Fibroblast of the aortic adventitia (primary cell): ENCODE measurements at places on chromosomes 16 and 17.

DNA sequence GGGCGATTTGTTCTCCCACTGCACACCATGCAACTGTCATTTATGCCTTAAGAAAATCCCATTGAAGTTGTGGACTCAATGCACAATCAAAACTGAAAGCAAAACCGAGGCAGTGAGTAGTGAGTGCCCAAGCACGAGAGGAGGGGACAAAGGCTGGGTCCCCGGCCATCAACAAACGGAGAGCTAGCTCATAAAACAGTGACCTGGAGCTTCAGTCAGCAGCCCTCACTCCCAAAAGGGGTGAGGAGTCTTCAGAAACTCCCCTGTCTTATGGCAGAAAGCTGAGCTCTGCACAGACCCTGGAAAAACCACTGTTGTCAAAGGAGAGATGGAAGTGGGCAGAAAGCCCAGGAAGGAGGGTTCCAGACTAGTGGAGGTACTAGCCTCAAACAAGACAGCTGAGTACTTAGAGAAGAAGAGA, 96.9 kb downstream of the ADCY9 start:
- peak; percentile 69 for DNase-seq

GRCh38 chr17:4512156-4513112, 13.8 kb downstream of the SPNS2 start:
- DNase-seq = no peak

DNA sequence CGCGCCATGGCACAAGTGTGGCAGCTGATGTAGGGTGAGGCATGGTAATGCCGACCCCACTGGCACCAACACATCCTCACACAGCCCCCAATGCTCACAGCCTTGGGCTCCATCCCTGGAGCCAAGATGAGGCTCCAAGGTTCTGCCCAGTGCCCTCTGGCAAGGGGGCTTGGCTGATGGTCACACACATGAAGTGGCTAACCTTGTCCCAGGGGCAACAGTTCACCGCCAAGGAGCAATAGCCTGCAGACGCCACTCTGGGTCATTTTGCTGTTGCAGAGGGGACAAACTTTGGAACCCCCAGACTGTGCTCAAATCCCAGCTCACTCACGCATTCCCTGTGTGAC, 26.8 kb downstream of the TNFRSF13B start:
- no peak for DNase-seq

DNA sequence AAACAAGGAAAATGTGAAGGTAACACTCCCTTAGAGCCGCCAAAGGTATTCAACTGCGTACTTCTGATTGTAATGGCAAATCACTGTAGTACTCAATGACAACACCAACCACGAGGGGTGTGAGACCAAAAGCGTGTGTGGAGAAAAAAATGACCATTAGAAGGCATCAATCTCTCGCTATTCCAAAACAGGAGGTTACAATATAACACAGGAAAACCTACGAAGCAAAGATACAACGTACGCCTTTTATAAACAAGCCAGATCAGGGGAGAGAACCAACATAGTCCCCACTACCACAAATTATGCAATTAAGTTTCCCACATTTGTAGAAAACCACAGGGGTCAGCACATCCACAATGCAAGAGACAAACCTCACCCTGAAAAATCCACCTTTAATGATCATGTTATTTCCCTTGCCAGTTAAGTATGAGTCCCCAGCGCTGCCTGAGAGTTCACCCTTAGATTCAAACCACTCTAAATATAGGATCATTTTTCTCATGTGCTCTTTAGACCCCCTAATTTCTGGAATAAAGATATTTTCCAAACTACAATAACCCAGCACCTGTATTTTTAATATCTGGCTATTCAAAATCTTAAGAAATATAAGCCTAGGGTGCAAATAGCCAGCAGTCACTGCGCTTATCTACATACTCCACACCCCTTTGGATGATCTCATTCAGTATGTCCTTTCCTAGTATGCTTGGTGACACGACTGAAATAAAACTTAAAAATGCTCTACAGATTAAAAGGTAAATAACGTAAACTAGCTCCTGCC, 12.4 kb downstream of the TEX14 start:
- DNase-seq = peak; percentile 42

DNA sequence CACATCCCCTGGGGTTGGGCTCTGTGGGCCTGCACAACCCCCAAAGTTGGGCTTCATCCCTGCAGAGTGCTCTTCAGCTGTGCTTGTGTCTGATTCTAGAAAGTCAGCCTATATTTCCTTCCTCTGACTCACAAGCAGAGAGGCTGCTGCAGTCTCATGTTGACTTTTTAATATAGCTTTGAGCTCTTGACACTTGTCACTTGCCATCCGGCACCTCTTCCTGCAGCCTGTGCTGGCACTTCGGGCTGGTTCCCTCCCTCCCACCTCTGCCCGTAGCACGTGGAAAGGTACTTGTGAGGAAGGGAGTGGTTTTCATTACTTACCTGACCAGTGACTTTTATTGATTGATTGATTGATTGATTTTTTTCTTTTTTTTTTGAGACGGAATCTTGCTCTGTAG, 19.0 kb upstream of the JPT2 start:
- DNase-seq = no peak

DNA sequence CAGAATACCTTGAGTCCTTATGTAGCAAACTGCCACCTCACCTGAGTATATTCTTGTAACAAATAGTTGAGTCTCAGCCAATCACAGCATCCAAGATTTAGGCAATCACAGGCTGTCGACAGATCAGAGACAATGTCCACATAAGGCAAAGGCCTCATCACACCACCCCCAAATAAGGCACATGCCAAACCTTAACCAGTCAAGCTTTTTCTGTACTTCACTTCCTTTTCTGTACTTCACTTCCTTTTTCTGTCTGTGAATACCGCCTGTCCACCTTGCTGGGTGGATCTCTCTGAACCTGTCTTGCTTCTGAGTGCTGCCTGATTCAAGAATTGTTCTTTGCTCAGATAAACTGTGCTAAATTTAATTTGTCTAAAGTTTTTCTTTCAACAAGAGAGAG, 210.4 kb upstream of the N4BP1 start:
- no peak for DNase-seq

- DNase-seq = no peak
These were observed 70.6 kb downstream of the DYNLRB2 start for GRCh38 chr16:80611171-80611929.

GRCh38 chr17:36182176-36183000, 6.0 kb upstream of the TBC1D3B start:
- no peak for DNase-seq

DNA sequence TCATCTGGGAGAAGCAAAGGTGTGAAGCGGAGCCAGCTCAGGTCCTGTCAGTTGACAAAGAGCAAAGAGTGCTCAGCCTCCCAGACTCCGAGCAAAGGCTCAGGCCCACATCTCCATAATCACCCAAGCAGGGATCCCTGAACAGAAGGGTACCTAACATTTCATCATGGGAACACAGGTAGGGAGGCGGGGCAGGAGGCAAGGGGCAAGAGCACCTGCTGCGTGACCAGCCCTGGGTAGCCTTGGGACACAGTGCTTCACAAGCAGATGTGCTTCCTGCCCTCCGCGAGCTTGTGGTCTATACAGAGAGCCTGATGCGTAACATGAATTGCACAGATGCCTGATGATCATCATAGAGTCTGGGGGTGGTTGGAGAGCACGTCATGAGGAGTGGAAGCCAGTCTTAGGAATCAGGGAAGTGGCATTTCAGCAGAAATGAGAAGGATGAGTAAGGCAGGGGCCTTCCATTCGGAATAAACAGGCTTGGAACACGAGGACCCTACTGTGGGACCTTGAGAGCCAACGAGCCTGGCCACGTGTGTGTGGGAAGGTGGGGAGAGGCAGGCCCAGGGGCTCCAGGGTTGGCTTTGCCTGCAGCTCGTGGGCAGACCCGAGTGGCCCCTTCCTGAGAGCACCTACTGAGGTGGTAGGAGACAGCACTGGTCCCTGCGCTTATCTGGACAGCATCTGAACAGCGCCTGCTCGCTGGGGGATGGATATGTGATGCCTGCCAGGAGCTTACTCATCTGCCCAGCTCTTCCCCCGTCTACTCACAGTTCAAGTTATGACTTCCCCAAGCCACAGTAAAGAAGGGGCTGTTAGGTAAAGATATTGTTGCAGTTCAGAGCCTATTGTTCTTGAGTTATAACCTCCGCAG, 125.8 kb downstream of the CCDC182 start:
- no peak for DNase-seq

GRCh38 chr16:27383556-27384243, 18.3 kb upstream of the IL21R start:
- DNase-seq = no peak

DNA sequence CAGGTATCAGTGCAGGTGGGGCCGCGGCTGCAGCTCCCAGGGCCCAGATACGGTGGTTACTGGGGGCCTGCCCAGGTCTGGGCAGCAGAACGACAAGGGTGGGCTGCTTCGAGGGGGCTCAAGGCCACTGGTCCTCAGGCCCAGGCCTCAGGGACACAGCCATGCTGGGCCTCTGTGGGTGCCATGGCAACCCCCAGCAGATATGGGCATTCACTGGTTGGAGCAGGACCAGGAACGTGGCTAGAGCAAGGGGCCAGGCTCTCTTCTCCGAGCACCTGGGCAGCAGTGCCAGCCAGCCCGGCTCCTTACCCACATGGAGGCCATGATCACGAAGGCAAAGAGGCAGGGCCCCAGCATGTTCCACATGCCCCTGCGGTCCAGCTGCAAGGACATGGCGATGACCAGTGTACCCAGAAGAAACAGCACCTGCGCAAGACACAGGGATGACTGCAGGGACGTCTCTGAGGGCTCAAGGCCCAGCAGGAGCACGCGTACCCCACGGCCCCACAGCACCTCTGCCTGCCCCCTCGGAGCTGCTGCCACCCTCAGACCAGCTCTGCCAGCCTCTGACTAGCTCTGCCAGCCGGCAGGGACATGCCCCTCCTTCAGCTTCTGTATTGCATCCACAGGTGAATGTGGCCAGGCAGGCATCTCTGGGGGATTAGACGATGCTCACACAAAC, 2.1 kb upstream of the MRPL28 start:
- DNase-seq = no peak

DNA sequence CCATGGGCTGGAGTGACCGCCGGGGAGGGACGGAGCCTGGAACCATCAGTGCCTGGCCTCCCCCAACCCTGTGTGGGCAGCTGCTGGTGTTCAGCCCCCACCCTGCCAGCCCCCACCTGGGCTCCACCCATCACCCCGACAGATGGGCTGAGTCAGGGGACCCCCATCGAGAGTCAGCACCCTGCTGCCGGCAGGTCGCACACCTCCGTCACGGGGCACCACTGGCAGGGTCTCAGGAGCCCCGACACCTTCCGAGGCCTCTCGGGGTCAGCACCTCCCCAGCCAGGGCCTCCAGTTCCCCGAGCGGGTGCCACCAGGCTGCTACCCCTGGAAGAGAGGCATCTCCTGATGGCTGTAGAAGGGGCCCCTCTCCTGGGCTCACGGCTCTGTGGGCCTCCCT, 38.3 kb upstream of the ACSF3 start:
- DNase-seq = no peak

- DNase-seq = no peak
These were observed 1.8 kb downstream of the CYLD start for GRCh38 chr16:50743581-50744225.
